Right cardiac atrium (tissue), 5 donors: ENCODE measurements at places on chromosomes 4 and X.

- DNase-seq: no peak
Measured at GRCh38 chr4:8932884-8933283, 61.2 kb upstream of the HMX1 start.

DNA sequence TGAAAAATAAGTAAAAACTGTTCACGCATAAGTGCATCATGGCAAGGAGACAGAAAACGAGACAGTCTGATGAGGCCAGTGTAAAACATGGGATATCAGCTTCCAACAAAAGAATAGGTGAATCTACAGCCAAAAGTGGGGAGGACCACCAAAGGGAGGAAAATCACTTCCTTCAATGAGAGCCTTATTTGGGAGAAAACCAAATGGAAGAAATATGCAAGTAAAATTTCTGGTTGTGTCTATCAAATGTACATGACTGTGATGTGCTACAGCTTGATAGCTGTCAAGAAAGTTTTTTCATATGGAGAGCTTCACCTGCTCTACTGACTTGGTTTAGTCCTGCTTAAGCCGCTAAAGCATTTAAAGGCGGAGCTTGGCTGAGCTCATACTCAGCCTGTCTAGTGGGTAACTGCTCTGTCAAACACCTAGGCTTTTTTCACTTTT, 66.2 kb downstream of the MAGEA1 start:
- DNase-seq: no peak

- no peak for DNase-seq
Measured at GRCh38 chrX:141673946-141674345, 24.6 kb downstream of the SPANXD start.

- no peak for DNase-seq
Measured at GRCh38 chr4:54093324-54094240, 6.4 kb upstream of the GSX2 start.

DNA sequence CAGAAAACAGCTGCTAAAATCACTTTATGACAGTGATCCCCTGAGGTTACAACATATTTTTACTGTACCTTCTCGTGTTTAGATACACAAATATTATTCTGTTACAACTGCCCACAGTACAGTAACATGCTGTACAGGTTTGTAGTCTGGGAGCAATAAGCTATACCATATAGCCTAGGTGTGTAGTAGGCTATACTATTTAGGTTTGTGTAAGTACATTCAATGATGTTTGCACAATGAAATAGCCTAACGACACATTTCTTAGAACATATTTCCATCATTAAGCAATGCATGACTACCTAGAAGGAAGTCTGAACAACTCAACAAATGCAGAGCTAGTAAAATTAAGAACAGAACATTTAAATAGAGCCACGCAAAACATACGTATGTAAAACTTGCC, 112.7 kb downstream of the ZAR1 start:
- DNase-seq: no peak

DNA sequence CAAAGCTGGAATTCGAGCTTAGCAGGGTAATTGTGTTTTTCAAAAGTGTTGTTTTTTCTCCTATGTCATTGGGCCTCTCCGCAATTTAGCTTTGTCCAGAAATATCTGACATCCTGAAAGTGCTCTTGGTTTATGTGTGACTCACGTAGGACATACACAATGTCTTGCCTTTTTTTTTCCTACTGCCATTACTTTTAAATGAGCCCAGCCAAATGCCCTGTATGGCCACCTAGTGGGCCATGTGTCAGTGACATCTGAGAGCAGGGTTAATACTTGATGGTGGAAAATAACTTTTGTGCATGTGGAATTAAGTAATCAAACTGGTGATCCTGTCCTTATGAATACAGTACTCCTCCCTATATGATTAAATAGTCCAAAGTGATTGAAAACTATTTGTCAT, 1411.1 kb upstream of the TENM3 start:
- DNase-seq: no peak

- DNase-seq: no peak
Measured at GRCh38 chr4:90543419-90544170, 416.4 kb downstream of the CCSER1 start.

- DNase-seq: no peak
Measured at GRCh38 chr4:81628489-81628888, 156.8 kb upstream of the RASGEF1B start.

DNA sequence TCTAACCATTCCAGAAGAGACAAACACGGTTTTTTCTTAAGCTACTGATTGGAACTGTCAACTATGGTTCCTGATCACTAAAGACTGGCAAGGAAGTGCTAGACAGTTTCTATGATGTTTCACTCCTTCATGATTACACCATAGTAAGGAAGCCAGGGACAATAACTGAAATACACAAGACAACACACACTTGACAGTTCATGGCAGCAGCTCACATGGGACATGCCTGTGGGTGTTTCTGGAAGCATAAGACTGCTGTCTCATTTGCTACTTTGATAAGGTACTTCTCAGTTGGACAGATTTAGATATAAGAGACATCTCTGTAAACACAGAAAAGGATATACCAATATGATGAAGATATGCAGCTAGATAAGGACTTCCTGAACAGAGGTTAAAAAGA, 8.3 kb upstream of the IRAK1 start:
- DNase-seq: no peak

- peak; percentile 32 for DNase-seq
Measured at GRCh38 chr4:77203380-77204197, 46.6 kb downstream of the CCNG2 start.

DNA sequence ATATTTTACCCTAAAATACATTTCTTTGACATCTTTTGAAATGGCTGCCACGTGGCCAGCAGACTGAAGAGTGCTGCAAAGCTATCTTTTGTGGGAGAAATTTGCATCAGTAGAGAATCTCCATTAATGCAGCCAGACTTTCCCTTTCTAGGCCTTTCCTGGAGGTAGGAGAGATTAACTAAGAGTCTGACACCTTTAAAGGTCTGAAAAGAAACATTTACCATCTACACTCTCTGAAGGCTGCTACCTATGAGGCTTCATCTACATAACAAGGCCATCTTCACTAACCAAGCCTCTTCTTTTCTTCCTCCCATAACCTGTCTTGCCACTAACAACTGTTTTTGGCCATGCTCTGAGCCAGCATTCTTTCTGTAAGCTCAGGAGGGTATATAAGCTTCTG, 17.8 kb upstream of the SPRY1 start:
- no peak for DNase-seq

DNA sequence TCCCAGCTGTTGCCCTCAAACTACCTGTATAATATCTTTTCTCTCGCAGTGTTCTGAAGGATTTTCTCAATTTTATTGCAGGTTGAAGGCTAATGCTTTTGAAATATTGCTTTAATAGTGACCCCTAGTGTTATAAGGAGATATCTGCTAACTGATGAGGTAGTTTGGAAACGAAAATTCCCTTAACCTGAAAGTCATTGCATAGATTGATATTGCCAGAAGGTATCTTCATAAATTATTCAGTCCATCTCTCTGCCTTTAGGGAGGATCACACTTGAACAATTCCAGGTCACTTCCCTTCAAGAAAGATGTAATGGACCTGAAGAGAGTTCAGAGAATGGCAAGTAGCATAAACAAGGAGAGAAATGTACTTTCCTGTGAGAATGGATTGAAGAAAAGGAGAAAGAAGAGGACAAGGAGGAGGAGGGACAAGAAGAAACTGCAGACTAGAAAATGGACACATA, 44.1 kb downstream of the TIGD4 start:
- DNase-seq: no peak

GRCh38 chr4:145870155-145871020, 68.2 kb downstream of the ZNF827 start:
- no peak for DNase-seq

GRCh38 chr4:184248216-184248615, 30.5 kb upstream of the ENPP6 start:
- no peak for DNase-seq

GRCh38 chrX:124406294-124407014, 60.1 kb downstream of the SH2D1A start:
- no peak for DNase-seq

DNA sequence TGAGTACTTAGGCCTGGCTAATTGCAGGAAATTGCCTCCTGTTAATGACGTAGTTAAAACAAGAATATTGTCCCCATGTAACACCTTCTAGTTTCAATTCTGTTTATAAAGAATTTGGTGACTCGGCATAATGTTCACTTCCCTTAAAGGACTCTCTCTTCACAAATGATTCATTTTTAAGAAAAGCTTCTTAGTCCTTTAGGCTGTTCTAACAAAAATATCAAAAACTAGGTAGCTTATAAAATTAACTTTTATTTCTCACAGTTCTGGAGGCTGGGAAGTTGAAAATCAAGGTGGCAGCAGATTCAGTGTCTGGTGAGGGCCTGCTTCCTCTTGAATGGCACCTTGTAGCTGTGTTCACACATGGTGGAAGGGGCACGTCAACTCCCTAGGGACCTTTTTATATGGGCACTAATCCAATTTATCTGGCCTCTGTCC, 23.8 kb downstream of the COL25A1 start:
- no peak for DNase-seq

- DNase-seq: no peak
Measured at GRCh38 chr4:102042871-102043802, 252.6 kb downstream of the BANK1 start.

GRCh38 chr4:127155555-127155954, 477.2 kb upstream of the INTU start:
- no peak for DNase-seq

GRCh38 chr4:184265546-184266351, 48.1 kb upstream of the ENPP6 start:
- no peak for DNase-seq

GRCh38 chr4:77332696-77333270, 175.8 kb downstream of the CCNG2 start:
- DNase-seq: no peak

DNA sequence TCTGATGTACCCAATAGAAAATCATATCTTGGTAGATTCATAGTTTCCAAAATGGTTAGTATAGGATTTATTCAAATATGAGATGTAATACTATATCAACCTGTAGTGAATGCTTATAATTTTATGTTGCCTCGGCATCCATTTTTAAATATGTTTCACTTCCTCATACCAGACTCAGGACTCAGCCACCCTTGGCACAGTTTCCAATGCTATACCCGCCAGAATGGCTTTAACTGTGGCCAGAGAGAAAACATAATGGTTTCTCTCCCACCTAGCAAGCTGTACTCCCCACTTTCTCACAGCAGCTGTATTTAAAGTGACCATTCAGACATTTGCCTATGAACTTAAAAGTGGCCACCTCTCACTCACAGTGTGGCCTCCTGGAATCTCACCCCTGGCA, 466.6 kb upstream of the PABPC4L start:
- DNase-seq: no peak

GRCh38 chrX:131359611-131360010, 70.5 kb upstream of the IGSF1 start:
- DNase-seq: no peak

DNA sequence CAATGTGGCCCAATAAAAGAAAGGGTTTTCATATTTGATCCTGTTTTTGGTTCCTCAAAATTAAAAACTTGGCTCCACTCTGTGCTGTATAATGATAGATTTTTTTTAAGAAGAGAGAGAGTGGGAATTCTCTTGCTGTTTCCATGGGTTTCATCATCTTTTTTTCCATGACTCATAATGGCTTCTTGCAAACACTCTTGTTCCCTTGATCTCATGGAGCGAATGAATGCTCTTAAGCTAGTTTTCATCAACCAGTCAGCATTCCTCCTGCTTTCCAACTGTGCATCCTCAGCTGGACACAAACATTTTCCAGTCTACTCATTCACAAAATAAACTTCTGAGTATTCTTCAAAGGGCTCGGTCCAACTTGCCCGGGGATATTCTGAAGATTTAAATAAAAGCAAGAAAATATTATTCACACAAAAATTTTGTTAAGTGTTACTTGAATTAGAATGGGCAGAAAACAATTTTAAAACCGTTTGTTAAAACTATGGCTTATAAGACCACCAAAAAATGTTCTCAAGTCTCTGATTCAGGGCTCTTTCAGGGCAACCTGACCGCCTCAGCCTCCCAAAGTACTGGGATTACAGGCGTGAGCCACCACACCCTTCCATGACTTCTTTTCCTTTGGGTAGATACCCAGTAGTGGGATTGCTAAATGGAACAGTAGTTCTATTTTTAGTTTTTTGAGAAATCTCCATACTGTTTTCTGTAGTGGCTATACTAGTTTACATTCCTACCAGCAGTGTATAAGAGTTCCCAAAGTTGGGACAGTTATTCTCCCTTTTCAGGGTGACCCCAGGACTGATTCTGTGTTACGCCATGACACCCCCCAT, 64.7 kb downstream of the TMEM156 start:
- DNase-seq: no peak

GRCh38 chr4:18980516-18981233, 959.1 kb upstream of the LCORL start:
- no peak for DNase-seq

DNA sequence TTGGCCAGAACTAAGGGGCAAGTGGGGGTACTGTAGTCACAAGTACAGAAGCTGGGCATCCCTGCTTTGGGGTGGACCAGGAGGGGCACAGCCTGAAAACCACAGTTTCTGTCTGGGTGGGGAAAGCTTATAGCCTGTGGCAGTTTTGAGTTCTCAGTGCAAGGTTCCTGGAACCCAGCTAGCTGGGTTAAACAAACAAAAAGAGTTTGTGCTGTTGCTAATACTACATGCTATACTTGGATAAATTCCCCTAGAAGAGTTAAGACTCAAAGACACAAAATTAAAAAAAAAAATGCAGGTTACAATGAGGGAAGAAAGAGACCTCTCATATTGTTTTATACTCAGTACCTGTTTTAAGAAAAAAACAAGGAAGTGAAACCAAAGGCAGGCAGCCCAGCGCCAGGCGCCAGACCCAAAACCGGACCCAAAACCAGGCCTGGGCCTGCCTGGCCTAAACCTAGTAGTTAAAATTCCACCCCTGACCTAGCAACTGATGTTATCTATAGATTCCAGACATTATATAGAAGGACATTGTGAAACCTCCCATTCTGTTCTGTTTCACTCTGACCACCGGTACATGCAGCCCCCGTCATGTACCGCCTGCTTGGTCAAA, 50.8 kb downstream of the SLC2A9 start:
- no peak for DNase-seq

DNA sequence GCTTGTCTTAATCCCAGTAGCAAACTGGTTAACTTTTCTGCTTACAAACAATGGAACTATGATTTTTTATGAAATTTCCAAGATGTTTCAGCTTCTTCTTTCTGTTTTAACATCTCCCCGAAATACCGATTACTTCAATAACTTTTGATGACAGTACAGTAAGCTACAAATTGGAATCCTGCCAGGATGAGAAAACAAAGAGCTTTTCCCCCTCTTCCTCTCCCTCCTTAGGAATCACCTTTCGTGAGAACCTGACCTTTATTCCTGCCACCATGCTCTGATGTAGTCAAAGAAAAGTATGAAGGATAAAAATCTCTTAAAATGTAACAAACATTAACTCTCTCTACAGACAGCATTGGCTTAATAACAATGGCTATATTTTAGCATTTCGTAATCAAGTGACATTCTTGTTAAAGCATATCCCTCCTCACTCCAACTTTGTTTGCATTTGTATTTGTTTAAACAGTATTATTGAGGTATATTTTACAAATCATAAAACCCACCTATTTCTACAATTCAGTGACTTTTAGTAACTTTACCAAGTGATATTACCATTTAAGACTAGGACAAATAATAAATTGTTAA, 148.7 kb upstream of the NAP1L5 start:
- DNase-seq: no peak
